CD4-positive, alpha-beta T cell treated with Interleukin-10 for 1 hour (primary cell): ENCODE measurements at places on chromosomes 1 and 21.

DNA sequence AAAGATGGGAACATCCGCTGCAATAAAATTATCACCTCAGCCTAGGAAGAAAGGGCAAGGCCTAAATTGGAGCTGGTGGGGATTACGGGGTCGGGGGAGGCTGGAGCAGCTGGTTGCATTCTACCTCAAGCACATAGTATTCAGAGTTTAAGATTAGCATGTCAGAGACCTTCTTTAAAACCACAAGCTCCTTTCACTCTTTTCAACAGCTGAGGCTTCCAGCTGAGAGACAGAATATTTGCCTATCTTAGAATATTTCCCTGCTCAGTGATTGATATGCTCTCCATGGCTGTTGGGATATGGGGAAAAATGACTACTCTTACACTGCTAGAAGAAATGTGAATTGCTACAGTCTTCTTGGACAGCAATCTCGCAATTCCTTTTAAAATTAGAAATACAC, 248.6 kb downstream of the TBX15 start:
- no peak for DNase-seq

GRCh38 chr1:161111527-161111926, 6.3 kb downstream of the PFDN2 start:
- no peak for DNase-seq

DNA sequence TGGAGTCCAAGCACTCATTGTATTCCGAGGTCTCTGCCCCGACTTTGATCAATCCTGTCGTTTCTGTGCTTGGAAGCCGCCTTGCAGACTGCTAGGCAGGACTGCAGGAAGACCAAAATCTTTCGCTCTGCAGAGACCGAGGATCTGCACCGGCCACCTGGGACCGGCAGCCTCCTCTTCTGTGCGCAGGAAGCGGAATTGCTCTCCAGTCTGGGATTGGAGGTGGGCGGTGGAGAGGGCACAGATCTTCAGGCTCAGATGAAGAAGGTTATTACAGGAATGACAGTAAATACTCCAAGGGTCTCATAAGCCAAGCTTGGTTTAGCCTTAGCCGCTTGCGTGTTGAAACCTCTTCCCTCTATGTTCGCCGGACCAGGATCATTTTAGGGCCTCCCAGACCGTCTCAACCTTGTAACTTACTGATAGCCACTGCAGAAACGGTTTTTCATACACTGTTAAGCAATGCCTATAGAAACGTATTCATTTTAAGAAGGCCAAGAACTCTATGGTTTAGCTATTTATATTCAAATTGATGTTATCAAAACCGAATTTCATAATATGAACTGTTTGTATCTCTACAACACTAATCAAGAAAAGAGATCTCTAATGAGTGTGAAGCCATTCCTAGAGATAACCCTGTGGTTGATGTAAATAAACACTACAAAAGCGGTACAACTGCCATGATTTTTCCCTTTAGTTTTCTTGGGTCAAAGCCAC, 1.1 kb downstream of the MIA3 start:
- DNase-seq, result no peak

- DNase-seq, result no peak
Observed at GRCh38 chr1:245751116-245751515, 596.3 kb downstream of the KIF26B start.

DNA sequence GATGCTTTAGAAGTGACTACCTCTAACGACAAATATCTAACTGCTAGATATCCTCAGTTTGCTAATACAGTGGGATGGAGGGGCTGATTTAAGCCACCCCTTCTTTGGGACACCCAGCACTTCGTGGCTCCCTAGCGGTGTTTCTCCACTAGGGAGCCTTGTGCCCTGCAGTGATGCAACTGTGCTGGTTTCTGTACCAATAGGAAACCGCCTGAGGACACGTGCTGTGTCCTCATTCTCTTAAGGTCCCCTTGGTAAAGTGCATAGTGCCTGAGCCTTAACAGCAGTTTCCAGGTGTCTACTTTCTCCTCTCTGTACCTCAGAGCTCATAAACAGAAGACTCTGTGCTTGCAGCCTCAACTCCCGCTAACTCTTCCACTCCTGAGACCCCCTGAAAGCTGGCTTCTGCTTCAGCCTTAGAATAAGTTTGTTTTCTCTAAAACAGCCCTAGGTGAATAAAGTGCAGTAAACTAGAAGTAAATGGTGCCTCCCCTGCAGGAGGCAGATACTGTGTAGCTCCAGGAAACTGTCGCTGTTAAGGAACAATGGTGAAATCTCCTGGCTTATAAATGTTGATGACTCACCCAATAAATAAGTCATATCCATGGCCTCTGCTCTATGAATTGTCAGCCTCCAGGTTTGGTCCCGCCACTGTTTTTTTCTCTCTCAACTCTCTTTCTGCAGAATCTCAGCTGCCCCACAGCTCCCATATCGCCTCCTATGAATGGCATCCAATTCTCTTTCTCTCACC, 130.4 kb downstream of the AK5 start:
- no peak for DNase-seq

GRCh38 chr1:22123071-22123390, 19.9 kb downstream of the WNT4 start:
- DNase-seq, result no peak

DNA sequence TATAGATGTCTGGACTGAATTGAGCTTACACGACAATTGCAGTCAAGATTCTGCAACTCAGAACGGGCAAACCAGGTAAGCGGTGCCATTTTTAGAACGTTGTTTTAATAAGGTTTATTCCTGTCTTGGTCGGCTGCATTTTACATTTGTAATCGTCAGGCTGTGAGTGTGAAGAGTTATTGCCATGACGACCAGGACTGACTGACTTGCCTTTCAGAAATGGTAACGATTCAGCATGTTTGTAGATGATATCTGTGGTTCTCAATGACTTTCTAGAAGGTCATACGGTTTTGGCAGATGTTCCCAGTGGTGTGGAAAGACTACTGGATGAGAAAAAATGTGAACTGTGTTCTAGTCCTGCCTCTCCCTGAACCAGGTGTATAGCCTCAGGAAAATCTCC, 271.3 kb upstream of the B3GALT2 start:
- DNase-seq, result peak; percentile 75

- DNase-seq, result no peak
Observed at GRCh38 chr1:151537112-151537511, 3.0 kb upstream of the TUFT1 start.

- DNase-seq, result no peak
Observed at GRCh38 chr1:209387271-209387968, 196.1 kb upstream of the CAMK1G start.

GRCh38 chr1:201454608-201455007, 14.4 kb downstream of the PHLDA3 start:
- DNase-seq, result no peak

- DNase-seq, result no peak
Observed at GRCh38 chr1:5503556-5504363, 488.5 kb downstream of the NPHP4 start.

DNA sequence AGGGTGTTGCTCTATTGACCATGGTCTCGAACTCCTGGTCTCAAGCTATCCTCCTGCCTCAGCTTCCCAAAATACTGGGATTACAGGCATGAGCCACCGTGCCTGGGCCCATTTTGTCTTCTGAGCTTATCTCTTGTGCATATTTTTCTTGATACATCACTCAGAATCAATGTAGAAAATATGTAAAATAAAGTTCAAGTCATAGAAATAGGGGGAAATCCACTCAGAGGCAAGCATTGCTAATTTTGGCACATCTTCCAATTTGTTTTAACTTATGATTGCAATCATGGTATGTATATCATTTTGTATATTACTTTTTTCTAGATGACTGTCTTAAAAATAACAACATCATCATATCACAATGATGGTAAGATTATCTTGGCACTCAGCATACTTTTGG, 21.6 kb downstream of the RIT1 start:
- no peak for DNase-seq

DNA sequence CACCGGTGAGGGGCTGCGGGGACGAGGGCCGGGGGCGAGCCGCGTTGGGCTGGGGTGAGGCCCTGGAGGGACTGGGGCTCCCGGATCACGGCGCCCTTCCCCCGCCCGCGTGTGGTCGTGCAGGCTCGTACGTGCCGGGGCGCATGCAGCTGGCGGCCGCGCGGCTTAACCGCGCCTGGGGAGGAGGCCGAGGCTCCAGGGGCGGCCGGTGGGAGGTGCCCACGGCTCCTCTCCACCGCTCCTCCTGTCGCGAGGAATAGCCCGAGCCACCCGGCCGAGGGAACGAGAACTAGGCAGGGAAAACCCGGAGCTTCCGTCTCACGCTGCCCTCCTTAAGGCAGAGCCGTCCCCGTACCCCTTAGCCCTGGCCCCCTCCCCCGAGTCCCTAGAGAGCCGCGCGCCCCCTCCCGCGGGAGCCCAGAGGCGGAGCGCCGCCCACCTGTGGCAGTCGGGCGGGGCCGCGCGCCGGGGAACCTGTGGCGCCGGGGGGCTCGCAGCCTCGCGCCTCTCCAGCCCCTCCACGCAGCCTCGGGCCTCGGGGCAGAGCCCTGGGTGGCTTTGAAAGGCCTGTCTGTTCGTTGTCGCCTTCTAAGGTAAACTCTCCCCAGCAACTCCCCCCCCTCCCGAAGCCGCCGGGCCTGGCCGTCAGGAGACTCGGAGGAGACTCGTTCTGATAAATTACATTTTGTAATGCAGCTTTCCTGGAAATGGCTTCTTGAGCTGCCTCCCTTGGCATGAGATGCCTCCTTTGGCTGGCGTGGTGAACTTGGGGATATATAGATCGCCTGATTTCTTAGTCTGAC, 746 bp downstream of the AK4 start:
- no peak for DNase-seq

DNA sequence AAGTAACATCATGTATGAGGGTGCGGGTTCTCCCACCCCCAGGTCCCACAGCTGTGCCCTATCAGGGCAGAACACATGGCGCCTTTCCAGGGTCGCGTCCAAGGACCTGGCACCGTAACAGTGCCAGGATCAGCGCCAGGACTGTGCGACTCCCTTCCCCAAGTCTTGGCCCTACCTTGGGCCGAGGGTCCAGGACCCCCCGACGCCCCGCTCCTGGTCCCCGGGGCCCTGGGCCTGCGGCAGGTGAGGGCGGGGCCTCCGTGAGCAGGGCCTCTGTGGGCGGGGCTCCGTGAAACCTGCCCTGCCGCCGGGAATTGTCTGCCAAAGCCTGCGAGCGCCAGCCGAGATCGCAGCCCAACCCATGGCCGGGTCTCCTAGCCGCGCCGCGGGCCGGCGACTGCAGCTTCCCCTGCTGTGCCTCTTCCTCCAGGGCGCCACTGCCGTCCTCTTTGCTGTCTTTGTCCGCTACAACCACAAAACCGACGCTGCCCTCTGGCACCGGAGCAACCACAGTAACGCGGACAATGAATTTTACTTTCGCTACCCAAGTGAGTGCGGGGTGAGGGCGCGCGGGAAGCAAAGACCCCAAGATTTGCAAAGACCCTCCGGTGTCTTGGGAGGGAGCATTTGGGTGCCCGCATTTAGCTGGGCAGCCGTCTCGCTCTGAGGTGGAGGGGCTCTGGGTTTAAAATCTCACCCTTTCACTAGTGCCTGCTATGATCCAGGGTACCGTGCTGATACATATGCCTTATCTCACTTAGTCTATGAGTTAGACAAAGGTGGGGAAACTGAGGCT, at the start of gene RHBG:
RHBG (plus strand) TSS at position 323 of the 796 bp plus-strand sequence; CDS start at position 362, 39 bp downstream.
- DNase-seq, result peak; percentile 7

DNA sequence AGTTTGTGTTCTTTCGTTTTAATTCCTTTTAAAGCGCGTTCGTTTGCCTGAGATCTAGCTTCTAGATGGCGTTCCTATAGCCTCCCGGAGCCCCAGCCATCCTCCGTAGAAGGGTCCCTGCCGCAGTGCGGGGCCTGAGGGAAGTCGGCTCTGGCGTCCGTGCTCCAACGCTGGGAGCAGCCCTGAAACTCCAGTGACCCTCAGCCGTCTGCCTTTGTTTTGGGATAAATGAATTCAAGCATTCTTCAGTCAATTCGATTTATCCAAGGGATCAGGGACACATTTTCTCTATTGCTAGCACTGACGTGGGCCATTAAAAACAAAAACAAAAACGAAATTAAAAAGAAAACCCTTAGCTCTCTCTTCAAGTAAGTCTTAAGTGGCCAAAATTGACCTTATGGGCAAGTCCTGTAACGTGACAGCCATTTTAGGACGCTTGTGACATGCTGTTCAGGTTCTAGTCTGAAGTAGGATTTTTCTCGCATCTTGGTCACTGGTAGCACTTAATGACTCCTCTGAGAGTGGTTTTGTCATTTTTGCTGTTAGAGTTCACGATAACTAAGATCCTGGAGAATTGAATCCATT, 742 bp upstream of the HSPA13 start:
- DNase-seq, result no peak

DNA sequence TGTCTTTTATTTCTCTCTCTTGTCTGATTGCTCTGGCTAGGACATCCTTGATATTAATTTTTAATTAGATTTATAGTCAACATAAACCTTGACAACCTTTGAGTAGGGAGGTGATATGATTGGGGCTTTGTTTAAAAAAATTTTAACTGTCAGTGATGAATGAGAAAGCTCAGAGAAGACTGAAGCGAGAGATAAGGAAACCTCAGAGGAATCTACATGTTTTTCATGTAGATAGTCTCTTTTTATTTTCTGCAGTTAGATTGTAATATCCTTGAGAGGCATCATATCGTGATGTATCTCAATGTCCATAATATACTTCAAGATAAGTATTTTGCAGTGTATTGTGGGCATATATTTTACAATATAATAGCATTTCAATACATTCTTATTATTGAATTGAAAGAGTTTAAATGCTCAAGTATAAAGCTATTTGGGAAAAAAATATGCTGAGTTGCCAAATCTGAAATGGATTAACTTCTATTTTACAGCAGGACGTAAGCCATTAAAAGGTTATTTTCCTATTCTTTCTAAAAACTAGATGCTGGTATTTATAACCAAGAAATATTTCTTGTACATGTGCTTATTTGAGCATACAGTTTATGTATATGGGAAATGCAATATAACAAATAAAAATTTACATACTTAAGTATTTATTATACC, 802.4 kb upstream of the ADGRL4 start:
- DNase-seq, result no peak

- no peak for DNase-seq
Observed at GRCh38 chr1:67270541-67270940, 37.1 kb upstream of the IL12RB2 start.

DNA sequence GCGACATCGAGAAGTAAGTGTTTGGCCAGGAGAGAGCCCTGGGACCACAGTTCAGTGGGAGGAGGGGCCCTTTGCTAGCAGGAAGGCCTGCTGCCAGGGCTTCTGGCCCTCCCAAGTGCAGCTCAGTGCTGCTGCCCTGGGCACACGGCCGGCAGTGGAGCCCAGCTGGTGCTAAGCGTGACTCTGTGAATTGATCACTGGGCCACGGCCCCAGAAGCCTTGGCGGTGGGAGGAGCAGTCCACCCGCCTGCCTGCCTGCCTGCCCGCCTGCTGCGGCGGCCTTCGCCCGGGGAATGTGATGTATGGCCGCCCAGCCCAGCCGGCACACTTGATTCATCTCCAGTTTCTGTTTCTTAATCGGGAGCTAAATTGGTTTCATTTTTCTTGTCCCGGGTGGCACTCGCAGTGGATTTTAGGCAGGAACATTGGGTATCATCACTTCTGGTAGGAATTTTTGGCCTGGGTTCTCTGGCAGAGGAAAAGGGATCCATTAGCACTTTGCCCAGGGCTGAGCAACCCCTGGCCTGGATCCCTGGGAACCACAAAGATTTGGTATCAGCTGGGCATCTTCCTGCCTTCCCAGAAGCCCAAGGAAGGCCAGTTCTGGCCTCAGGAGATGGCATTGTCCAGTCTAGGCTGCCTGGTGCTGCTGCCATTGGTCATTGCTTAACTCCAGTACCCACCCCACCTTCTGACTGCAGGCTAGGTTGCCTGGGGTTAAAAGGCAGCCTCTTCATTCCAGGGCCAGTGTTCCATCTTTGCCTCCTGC, 28.6 kb downstream of the TMEM53 start:
- no peak for DNase-seq

- no peak for DNase-seq
Observed at GRCh38 chr1:12543740-12544154, 74.3 kb downstream of the DHRS3 start.

GRCh38 chr1:114508386-114508898, 2.6 kb downstream of the TRIM33 start:
- DNase-seq, result no peak
